Stimulated activated CD4-positive, alpha-beta T cell treated with anti-CD3 and anti-CD28 coated beads, TNF-alpha, amount 100 ng/mL, for 1 hour (primary cell): ENCODE measurements at places on chromosomes 3 and 15.

- DNase-seq, result no peak
Observed at GRCh38 chr3:71240034-71240433, 343.5 kb downstream of the FOXP1 start.

GRCh38 chr3:193701953-193702635 is 109.1 kb downstream of the OPA1 start:
- DNase-seq, result no peak

DNA sequence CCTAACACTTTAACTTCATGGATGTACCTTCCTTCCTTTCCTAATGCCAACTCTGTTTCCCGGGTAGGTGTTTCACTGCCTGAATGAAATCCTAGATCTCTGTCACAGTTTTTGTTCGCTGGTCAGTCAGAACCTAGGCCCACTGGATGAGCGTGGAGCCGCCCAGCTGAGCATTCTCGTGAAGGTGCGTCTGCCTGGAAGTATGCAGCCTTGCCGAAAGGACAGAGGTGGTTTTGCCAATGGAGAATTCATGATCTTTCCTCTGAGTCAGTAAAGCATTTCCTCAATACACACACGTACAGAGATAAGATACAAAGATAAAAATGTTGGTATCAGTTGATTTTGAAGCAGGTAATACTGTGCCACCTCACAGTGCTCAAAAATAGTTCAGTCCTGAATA is 32.7 kb downstream of the TUBGCP4 start:
- no peak for DNase-seq

- DNase-seq, result no peak
Observed at GRCh38 chr3:24388611-24389010, 106.0 kb downstream of the THRB start.

DNA sequence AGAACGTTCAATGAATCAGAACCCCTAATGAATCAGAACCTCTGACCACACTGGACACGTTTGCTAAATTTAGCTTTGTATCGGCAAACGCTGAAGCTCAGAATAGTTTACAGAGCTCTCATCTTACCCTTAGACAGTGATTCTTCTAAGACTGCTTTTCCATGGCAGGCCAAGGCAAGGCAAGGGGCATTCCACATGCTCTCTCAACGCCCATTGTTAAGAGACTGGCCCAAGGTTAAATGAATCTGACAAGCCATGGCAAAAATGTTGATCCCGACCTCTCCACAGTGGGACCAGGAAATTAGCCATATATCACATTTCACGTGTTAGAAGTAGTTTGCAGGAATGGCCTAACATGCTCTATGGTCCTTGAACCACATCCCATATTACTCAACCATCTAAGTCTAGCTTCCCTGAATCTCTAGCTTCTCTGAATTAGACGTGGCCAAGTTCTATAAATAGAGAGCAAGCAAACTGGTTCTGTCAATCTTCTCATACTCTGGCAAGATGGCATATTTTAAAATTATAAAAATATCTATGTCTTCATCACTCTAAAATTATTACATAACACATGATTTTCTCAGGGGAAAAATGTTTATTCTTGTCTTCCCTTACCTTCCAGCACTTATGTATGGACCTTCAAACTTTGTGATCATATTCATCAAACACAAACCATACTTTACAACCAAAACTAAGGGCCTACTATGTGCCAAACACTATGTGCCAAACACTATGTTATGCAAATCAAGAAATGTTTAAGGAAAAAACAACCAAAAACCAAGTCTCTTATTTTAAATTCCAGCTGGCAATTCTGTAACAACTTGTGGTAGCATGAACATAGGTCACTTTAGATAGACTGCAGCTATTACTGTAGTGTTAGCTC is 54.3 kb downstream of the AAGAB start:
- no peak for DNase-seq

GRCh38 chr3:134404366-134404885 is 30.2 kb upstream of the AMOTL2 start:
- DNase-seq, result no peak

GRCh38 chr3:150739877-150740645 is 22.9 kb downstream of the SIAH2 start:
- no peak for DNase-seq

DNA sequence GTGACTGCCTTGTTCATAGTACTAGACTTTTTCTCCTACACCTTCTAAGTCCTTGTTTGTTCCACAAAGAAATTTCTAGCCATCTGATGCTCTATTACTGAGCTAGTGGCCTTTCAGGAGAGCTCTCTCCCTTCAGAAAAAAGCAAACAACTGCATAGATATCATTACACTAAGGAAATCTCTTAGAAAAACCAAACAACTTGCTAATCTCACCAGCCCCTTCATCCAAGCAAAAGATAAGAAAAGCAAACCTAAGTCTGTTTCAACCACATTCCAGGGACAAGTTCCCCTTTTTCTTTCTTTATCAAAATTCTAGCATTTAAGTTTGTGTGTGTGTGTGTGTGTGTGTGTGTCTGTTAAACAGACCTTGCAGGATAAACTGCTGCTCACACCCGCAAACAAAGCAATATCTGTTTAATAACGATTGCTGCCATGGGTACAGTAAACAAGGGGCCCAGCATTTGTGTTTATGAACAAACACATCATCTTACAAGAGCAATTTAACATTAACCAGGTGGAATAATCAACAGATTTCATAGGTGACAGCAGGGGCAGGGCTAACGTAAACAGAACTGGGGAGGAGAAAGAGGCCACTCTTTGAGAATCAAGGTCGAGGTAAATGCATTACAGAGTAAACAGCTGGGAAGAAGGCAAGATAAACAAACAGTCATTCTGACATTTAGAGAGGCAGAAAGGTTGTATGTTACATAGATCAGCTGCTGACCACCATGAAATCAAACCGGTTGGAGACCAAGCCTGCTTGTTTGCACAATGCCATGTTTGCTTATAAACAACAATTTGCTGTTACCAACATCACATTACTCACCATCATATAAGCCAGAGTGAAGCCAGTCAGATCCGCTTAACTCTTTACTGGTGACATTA is 375.1 kb downstream of the FOXP1 start:
- DNase-seq, result no peak

GRCh38 chr3:122077293-122078234 is 22.4 kb downstream of the CD86 start:
- no peak for DNase-seq

DNA sequence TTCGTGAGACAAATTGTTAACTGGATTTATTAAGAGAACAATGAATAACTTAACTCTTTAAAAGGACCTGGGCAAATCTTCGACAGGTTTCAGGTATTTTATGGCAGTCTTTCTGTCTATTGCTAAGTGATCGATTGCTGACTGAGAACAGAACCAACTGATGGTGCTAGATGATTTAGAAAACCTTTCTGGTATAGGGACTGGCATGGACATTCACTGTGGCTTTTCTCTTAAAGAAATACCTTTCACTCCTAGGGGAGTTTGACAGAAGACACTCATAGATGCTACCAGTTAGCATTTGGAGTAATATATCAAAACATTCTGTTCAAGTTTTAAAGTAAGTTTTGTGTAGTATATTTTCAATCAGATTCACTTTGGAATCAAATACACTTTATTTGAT is 654 bp downstream of the PPARG start:
- no peak for DNase-seq

GRCh38 chr3:156148946-156149381 is 28.6 kb downstream of the KCNAB1 start:
- DNase-seq, result no peak

DNA sequence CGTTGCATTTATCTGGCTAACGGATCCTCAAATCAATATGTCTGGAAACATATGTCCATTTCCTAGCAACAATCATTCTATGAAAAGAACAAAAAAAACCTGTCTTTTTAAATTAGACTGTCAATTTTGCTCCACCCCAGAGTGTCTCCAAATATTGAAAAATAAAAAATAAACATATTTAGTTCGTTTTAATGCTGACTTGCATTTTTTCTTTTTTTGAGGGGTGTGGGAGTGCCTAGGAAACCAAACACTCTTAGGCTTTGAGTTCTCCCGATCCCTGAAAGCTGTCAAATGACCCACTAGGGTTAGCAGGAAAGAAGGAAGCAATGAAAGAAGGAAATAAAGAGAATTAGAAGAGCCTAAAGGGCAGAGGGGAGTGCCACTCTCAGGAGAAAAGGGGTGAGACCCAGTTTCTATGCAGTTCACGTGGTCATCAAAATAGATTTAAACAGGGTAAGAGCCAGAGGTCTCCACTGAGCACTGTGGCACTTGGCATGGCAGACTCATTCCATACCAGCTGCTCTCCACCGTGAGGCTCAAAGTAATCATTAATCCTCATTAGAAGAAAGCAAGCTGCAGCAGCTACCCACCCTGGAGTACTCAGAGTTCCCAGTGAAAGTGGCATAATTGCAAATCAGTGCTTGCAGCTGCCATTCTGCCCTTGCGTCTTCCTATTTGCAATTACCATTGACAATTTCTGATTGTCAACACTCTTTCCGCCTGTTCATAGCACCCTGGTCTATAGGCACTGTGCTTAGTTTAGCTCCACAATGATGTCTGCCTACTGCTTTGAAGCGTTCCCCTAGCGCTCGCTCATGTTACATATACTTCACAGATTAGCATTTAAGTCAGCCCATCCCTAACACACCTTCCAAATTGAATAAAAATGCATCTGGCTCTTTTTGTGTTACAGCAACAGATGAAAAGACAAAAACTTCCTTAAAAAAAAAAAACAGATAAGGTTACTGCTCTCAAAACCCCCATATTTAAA is 32.3 kb downstream of the PDZRN3 start:
- DNase-seq, result no peak
